ENCODE measurements at places on chromosomes 2 and 18.

DNA sequence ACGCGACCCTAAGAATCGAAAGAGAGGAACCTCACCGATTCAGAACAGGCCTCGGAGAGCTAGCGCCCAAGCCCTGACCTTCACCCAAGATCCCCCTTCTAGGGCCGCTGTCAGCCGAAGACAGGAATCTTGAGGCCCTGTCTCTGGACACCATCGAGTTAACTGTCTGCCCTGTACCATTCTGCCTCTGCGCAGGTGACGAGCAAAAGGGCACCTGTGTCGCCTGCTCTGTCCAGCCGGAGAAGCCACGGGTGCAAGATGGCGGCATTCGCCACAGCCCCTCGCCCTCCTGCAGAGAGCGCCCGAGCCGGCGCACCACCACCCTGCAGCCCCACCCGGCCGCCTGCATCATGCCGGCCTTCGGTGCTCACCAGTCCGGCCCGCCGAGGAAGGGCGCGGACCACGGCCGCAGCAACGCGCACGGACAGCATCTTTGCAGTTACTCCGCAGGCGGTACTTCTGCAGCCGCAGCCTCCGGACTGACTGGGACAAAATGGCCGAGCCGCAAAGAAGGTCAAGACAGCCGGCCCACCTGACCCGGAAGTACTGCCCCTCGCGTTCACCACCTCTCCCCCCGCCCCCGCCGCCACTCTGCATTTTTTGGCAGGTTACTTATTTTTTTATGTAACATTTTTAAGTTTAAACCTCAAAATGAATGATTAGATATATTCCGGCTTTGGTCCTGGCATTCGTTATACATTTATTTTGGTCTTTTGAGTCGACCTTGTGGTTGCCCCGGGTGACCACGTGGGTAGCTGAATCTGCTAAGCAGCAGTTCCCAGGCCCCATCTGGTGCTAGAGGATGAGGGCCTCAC lies at the start of gene ATP5F1A:
TSS of gene ATP5F1A (minus strand) at position 496 of the 815 bp plus-strand sequence. CDS start at position 431, 65 bp downstream.
- peak; percentile 71 for DNase-seq

DNA sequence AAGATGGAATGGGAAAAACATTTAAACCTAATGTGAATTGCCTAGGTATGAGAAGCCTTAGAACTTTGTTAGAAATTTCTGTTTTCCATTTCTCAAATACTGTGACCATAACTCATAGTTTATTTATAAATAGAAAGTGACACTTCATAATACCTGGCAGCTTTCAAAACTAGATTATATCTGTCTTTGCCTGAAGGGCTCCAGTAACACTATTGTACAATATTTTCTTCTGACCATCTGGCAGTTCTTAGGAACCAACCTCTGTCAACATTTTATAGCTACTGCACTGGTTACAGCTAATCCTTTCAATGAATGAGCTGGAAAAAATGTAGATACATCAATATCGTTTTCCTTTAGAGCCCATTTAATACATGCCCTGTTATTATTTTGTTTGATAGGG lies 237.4 kb downstream of the CAMKMT start:
- no peak for DNase-seq

DNA sequence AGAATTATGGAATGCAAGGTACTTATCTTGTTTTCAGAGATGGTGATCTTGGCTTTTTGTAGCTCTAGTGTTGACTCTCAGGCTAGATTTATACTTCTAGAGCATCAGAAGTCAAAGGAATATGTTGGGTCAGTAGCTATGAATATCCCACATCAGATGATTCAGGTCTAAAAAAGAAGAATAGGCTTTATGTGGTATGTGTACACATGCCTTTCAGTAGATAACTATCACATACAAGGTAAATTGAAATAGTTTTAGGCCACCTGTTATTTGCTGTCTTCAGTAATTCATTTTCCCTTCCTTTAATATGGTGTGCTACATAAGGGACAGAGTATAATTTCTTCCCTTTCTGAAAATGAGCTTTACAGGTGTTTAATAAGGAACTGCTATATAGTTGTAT lies 142.4 kb downstream of the AGPS start:
- DNase-seq = no peak

DNA sequence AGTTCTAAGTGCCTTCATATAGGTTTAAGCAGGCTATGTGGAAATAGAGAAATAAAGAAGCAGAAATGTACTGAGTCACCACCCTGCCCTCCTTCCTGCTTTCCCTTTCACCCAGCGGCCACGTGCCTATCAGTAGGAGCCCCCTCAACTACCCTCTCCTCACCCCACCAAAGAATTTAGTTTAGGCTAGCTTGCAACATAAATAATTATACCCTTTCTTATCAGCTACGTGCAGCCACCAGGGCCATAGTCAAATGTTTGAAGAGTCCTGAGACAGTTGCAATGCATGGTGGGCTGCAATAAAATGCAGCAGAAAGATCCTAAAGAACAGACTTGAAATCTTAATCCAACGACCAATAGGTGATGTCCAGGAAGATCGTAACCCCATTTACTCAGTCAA lies 101.2 kb downstream of the RTP5 start:
- no peak for DNase-seq

GRCh38 chr2:127451981-127452380 lies 33.8 kb downstream of the PROC start:
- DNase-seq = no peak

- DNase-seq = no peak
These were observed 264.7 kb downstream of the RNF152 start for GRCh38 chr18:61628085-61628484.

DNA sequence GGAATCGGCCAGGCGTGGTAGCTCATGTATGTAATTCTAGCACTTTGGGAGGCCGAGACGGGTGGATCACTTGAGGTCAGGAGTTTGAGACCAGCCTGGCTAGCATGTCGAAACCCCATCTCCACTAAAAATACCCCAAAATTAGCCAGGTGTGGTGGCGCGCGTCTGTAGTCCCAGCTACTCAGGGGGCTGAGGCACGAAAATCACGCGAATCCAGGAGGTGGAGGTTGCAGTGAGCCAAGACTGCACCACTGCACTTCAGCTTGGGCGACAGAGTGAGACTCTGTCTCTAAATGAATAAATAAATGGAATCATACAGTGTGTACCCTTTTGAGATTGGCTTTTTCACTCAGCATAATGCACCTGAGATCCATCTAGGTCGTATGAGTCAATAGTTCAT lies 19.4 kb upstream of the TTC39C start:
- no peak for DNase-seq

DNA sequence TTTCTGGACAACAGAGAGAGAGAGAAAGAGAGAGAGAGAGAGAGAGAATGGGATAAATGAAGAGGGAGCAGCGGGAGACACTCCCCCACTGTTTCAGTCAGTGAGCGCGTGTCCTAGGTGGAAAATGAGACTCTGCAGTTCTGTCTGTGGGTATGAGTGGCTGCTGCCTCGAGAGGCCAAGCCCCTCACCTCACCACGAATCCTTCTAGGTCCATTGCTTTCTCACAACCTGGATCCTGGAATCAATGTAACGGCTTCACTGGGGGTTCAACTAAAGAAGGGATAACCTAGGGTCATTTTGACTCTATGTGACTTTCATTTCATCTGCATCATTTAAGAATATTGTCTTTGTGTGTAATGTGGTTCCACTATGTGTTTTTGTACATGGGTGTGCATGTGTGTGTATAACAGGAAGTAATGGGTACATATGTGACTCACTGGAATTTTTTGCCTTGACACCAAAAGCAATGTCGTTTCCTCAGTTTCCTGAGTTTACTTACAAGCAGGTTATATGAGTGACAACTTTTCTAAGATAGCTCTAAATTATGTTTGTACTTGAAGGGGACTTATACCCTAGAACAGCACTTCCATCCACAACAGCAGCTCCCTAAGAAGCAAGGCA lies 221.4 kb upstream of the TRIB2 start:
- no peak for DNase-seq

- no peak for DNase-seq
These were observed 146.4 kb downstream of the PTH2R start for GRCh38 chr2:208552943-208553342.

DNA sequence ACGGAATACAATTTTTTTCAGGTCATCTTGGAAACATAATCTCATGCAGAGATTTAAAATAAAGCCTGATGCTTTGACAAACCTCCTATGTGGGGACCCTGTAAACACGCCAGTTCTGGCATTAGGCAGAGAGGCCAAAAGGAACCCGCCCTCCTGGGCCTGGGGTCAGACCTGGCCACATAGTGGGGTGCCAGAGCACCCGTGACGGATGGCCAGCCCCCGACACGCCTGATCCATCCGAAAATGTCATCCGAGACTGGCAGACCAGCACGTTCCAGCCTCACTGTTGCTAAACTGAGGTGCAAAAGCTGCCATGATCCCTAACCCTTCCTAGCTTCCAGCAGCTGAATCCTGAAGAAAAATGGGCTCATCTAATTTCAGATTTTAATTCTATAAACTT lies 222.6 kb upstream of the SALL3 start:
- no peak for DNase-seq

- DNase-seq = no peak
These were observed 287.9 kb upstream of the EPAS1 start for GRCh38 chr2:46009315-46009714.

GRCh38 chr2:234679741-234680687 lies 183.1 kb upstream of the ARL4C start:
- DNase-seq = no peak

- DNase-seq = no peak
These were observed 30.0 kb upstream of the RTTN start for GRCh38 chr18:70235478-70235877.

- DNase-seq = no peak
These were observed 487.6 kb downstream of the THSD7B start for GRCh38 chr2:137252934-137253333.

DNA sequence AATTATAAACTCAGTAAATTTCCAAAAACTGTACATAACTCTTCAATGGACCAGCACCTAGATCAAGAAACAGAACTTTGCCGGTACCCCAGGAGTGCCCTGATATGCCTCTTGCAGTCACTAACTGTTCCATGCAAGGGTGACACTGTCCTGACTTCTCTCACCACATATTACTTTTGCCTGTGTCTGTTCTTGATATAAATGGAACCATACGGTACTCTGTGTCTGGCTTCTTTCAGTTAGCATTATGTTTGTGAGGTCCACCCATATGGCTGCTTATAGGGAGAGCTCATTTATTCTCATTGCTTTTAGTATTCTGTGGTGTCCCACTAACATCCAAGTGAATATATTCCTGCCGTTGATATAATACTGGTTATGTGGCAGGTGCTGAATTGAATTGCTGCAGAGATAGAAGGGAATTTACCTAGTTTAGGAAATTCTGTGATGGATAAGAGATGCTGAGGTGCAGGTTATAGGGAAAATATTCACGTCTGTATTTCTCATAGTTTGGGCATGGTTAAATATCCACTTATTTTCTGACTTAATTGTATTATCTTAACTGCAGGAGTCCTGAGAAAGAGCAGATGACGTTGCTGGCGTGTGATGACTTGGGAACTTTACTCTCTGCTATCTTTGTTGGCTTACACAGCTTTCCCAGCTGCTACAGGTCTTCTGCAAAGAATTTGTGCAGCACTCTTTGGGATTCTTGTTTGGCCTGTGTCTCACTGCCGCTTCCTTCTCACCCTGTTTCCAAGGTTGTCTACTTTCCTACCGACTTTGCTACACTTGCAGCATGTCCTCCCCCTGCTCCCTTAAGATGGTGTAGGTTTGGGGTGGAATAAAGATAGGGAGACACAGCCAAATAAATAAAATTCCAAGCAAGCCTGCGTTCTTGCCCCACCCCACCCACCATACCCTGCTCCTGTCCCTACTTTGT lies 107.9 kb downstream of the MAP4K4 start:
- DNase-seq = no peak

DNA sequence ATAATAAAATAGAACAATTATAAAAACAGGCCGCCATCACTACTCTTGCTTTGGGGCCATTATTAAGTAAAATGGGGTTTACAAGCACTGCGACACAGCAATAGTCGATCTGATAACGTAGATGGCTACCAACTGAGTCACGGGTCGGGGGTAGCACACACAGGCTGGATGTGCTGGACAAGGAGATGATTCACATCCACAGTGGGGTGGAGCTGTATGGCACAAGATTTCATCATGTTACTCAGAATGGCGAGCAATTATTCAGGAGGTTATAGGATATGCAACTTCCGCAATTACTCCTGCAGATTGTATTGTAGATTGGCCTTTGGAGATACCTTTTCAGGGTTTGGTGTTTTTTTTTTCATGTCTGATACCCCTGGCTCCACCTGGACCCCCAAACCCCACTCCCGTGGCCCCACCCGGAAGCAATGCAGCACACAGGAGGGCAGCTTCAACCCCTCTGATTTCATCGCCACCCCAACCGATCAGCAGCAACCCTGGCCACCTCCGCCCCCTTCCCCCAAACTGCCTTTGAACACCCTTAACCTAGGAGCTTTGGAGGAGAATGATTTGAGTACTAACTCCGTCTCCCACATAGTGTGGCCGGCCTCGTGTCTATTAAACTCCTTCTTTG lies 21.4 kb upstream of the MLPH start:
- DNase-seq = no peak

DNA sequence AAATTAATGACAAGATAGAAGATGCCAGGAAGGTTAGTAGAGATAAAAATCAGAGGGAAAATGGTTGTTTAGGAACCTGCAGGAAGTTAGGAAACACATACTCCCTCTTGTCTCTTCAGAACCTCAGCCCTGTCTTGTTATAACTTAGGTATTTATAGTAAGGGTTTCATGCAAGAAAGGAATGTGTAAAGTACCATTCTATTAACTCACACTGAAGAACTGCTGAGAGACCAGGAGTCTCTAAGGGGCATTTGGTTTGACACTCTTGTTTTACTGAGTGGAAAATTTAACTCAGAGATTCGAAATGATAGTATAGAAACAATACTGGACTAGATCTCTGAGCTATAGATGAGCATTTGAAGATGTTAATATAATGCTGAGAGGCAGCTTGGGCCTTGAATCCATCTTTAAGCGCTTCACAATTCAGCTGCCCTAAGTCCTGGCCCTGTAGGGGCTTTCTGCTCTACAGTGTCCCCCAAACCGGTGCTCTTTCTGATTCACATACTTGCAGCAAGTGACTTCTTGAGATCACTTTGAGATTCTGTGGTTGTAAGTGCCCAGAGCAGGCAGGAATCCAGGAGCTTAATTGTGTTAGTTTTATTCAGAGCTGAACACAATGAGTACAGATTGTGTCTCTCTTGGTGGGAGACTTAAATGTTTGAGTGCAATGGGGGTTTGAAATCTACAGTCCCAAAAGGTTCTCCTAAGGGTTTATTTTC lies 235.0 kb upstream of the RGPD4 start:
- DNase-seq = no peak

DNA sequence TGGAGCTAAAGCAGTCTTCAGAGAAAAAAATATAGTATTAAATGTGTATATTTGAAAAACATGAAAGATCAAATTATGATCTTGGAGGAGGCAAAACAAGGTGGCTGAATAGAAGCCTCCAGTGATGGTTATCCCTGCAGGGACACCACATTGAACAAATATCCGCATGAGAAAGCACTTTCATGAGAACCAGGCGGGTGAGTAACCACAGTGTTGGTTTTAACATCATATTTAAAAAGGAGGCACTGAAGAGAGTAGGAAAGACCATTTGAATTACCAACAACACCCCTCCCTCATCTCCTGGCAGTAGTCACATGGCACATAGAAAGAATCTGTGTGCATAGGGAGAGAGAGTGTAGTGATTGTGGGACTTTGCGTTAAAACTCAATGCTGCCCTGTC lies 759.6 kb upstream of the NRXN1 start:
- no peak for DNase-seq
